BJ (cell line): ENCODE measurements at places on chromosomes 11 and 22. TPM values are rescaled to one million over a fixed set of nuclear protein-coding genes. Genes with fewer than 3 reads are reported as not detected.

DNA sequence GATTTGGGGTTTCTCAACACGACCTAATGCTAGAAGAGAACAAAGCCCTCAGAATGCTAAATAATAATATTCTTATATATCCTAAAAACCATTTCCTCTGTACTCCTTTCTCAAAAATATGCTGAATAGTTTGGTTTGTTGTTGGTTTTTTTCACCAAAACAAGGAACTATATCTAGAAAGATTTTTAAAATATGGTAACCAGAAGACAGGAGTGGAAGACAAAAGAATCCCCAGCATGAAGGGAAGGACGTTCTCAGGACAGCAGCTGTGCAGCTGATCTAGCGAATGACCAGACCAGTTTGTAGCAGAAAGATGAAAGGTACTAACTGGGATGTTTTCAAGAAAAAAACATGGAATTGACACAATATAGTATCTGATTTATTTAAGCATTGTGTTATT lies 19.3 kb downstream of the FEZ1 start:
- no peak for DNase-seq

DNA sequence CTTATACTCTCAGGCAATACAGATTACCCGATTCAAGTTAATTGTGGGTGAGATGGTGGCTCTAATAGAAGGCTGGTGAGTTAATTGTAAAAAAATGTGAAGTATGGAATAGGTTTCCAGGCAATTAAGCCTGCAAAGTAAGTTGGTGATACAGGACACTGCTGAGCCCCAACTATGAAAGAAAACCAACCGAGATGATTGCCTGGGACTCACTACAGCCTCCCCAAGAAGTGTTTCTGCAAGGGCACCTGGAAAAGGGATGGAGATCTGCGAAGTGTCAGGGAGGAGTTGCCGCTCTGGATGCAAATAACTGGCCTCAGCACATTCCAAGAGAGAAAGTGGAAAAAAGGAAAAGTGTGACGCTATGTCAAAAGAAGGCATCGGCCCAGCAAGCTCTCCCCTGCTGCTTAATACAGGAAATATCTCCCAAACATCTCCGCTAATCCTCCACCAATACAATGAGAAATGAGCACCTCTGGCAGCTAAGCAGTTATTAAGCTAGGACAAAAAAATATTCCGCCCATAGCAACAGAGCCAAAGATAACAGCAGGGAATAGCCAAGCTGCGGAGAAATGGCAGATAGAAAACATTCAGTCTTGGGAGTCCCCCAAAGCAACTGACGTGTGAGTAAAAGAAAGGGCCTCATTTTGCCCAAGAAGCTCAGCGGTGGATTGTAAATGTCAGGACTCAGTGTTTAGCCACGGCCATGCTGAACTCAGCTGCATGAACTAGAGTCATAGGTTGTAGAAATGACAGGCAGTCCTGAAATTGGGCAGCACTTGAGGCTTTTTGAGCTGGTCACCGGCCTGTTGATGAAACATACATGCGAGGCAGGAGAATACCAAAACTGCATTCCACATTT lies 133.7 kb downstream of the SNX19 start:
- DNase-seq: no peak

GRCh38 chr11:79344753-79345294 lies 96.0 kb downstream of the TENM4 start:
- DNase-seq: no peak

- no peak for DNase-seq
Observed at GRCh38 chr11:126918556-126918955, 82.0 kb downstream of the KIRREL3 start.

- DNase-seq: no peak
Observed at GRCh38 chr11:112745973-112746372, 215.2 kb upstream of the NCAM1 start.

ALDH3B1 gene
- polyA plus RNA-seq: 48.4 and 74.2 TPM in 2 replicates

GP1BB gene
- polyA plus RNA-seq: 1.3 and 4.2 TPM in 2 replicates

BBOX1 gene
- not detected in 2 replicates for polyA plus RNA-seq

GRCh38 chr22:36069368-36069767 lies 40.7 kb upstream of the RBFOX2 start:
- DNase-seq: no peak

DNA sequence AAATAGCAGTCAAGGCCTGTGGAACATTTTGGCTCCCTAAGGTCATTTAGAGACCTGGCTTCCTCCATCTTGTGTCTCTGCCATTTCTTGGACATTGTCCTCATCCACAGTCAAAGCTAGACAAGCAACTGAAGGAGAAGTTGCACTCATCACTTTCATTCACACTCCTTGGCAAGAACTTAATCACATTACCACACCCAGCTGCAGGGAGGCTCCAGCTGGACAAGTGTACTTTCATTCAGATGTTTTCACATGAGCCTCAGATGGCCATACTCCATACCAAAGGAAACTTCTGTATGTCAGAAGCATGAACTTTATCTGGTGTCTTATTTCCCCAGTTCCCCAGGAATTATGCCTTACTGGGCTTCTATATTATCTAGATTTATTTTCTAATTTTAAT lies 537.4 kb downstream of the TMEM135 start:
- DNase-seq: no peak

GRCh38 chr22:32413719-32414118 lies 1.7 kb upstream of the RTCB start:
- no peak for DNase-seq

DNA sequence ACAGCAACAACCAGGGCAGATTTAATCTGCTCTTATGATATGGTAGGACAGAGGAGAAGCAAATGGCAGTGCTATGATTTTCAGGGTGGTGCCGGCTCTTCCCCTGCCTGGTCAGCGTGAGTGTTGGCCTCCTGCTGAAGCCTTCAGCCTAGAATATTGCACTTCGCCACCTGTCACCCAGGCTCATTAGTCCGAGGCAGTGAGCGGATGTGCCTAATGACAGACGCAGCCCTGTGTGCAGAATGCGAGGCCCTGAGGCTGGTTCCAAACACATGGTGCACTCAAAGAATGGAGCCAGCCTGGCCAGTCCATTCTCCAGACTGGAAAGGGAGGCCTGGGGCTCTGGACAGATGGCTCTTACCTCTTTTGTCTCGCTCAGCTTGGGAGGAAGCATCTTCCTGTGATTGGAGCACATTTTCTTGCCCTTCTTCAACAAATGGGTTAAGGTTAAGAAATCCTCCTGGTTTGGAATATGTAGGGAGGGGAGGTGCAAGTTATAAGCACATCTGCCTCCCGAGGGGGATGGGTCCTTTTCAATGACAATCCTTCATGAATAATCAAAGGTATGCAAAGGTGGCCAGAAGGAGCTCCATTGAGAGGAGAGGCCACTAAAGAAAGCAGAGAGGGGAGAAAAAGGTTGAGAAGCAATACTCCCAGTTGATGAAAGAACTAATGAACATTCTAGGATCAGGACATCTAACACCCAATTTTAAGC lies 39.7 kb upstream of the GALNT18 start:
- DNase-seq: no peak

DNA sequence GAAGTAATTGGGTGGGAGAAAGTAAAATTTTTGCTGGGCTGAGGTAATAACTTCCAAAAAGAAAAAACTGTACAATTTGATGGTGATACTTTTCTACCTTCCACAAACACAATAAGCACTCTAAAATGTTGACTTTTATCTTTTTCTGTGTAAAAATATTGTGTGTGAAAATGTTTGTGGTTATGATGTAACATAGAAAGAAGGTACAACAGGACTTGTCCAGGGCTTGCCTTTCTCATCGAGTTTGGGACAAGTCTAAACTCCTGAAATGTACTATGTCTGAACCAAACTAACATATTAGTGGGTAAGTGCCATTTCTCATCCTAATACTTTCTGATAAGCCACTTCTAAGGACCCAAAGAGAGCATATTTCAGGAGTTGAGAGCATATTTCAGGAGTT lies 174.2 kb upstream of the PDGFD start:
- DNase-seq: no peak

GRCh38 chr11:81030186-81030585 lies 1589.4 kb upstream of the TENM4 start:
- no peak for DNase-seq

IRAG1 gene
- 76.5 and 82.4 TPM in 2 replicates for polyA plus RNA-seq

DNA sequence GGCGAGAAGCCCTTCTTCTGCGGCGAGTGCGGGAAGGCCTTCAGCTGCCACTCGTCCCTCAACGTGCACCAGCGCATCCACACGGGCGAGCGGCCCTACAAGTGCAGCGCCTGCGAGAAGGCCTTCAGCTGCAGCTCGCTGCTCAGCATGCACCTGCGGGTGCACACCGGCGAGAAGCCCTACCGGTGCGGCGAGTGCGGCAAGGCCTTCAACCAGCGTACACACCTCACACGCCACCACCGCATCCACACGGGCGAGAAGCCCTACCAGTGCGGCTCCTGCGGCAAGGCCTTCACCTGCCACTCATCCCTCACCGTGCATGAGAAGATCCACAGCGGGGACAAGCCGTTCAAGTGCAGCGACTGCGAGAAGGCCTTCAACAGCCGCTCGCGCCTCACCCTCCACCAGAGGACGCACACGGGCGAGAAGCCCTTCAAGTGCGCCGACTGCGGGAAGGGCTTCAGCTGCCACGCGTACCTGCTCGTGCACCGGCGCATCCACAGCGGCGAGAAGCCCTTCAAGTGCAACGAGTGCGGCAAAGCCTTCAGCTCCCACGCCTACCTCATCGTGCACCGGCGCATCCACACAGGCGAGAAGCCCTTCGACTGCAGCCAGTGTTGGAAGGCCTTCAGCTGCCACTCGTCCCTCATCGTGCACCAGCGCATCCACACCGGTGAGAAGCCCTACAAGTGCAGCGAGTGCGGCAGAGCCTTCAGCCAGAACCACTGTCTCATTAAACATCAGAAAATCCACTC lies 12.2 kb downstream of the ZNF74 start:
- no peak for DNase-seq

GRCh38 chr11:116931206-116931953 lies 94.0 kb upstream of the APOA1 start:
- DNase-seq: no peak

DNA sequence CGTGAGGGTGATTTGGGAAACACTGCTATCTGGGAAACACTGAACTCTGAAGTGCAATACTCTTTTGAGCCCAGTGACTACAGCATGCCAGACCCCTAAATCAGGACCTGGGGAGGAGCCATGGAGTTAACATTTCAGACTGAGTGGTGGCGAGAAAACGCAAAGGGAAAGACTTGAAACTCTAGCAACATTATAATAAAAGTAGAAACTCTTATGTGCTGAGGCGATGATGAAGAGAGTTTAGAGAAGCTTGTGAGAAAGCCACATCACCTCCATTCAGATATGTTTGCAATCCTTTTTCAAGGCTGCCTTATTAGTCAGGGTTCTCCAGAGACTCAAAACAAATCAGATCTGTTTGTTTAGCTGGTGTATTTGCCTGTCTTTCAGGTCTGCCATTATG lies 1.9 kb downstream of the FEN1 start:
- no peak for DNase-seq

DNA sequence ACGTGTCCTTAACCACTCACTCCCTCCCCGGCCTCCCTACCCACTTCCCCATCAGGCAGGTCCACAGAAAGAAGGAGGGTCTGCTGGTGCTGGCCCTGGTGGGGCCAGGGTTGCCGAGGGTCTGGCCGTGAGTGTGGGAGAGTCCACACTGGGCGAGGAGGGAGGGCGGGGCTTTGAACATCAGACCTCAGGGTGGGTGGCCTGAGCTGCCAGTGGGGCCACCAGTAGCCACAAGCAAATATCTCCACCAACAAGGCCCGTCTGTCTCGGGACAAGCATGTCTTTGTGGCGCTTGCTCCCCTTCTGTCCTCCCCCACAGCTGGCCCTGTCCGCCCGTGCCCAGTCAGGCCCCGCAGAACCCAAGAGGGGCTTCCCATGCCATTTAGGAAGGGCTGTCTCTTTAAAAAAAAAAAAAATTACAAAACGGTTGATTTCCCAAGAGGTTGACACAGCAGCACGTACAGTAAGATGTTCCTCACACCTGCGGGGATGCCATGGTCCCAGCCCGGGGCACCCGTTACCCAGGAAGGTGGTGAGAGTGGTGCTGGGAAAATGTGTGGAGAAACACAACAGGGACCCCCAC lies 17.7 kb upstream of the TALDO1 start:
- no peak for DNase-seq

MS4A7 gene
- not detected in 2 replicates for polyA plus RNA-seq

GRCh38 chr22:41538583-41538982 lies 5.7 kb downstream of the POLR3H start:
- DNase-seq: no peak

TSGA10IP gene
- polyA plus RNA-seq: not detected in 2 replicates

P2RY2 gene
- polyA plus RNA-seq: 0.15 TPM in 2 replicates

GRCh38 chr11:34053161-34053686 lies 1.7 kb downstream of the CAPRIN1 start:
- DNase-seq: no peak

DNA sequence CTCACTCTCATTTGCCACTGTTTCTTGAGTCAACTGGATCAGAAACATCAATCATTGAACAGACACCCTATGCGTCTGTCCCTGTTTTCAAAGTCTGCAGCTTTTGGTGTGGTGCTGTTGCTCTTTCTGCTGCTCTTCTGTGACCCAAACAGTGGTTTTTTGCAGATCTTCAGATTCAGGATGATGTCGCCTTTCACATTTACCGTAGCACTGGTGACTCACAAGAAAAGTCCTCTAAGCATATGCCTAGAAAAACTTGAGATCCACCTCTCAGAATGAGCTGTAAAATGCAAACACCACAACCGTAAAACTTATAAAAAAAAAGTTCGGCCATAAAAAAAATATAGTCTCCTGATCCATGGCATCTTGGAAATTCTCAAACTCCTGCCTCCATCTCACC lies 400.4 kb downstream of the NTM start:
- DNase-seq: no peak

DNA sequence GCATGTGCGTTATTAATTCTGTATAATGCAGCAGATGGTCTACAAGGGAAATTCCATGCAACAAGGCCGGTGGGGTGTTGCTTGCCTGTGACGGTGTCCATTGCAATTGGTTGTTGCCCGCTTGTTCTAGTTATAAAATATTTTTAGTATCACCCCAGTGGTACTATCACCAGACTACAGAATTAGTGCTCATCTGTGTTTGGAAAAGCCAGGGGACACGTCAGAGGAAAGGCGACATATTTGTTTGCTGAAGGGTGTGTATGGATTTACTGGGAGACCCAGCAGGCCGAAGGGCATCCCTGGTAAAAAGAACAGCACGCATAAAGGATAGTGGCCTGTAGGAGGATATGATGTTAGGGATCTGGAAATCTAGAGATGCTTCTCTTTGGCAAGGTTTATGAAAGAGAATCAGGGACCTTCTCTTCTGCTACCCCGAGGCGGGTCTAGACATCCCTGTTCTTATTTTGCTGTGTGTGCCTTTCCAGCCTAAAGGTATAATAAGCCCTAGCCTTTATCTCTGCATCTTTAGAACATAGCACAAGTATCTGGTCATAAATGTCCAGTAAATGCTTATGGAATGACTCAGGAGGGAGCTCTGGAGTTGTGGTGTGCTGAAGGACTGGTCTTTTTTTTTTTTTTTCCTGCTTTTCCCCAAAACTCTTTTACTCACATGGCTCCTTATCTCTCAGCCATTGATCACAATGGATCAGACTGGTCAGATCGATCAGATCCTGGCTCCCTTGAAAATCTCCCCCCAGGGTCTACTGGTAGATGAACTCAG lies 90.9 kb downstream of the LDLRAD3 start:
- peak; percentile 66 for DNase-seq

GRCh38 chr11:45313171-45313865 lies 27.2 kb upstream of the SYT13 start:
- no peak for DNase-seq

MRGPRX3 gene
- not detected in 2 replicates for polyA plus RNA-seq

- no peak for DNase-seq
Observed at GRCh38 chr11:43735961-43736360, 55.4 kb downstream of the HSD17B12 start.
